CD4-positive, alpha-beta T cell treated with Interleukin-4 for 4 hours (primary cell): ENCODE measurements at places on chromosomes 6 and 20.
A peak's percentile ranks its signal among the peaks of the same experiment; 100 is the strongest.

GRCh38 chr6:107618672-107619071 is 128.8 kb downstream of the SOBP start:
- peak; percentile 25 for DNase-seq

DNA sequence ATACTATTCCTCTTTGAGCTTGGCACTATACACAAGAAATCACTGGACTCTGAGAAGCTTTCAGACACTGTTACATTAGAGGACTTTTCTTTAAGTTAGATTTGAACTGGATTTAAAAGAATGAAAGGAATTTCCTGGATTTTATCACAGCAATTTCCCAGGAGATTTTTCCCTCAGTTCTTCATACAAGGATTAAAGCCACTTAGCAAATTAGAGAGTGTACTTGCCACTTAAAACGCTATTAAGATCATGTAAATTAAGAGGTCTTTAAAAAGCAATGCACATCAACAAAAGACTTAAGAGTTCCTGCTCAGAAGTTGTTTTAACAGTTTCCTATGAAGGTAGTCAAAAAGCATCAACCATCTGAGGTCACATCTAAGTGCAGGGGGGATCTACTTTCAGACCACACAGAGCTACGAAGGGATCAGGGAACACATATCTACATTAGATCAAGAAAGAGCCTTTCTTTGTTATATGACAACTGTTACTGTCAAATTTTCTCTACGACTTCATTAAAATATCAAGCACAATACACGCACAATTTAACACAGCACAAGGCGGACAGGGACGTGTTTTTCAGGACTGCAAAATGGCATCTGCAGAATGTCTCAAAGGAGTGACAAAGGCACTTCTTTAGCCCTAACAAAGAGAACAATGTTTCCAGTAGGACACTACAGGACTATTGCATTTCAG is 65.8 kb downstream of the EPB41L2 start:
- no peak for DNase-seq

- DNase-seq, result peak; percentile 10
Observed at GRCh38 chr20:45138561-45139300, 14.5 kb upstream of the WFDC12 start.

- no peak for DNase-seq
Observed at GRCh38 chr6:138645976-138646640, 127.5 kb upstream of the CCDC28A start.

DNA sequence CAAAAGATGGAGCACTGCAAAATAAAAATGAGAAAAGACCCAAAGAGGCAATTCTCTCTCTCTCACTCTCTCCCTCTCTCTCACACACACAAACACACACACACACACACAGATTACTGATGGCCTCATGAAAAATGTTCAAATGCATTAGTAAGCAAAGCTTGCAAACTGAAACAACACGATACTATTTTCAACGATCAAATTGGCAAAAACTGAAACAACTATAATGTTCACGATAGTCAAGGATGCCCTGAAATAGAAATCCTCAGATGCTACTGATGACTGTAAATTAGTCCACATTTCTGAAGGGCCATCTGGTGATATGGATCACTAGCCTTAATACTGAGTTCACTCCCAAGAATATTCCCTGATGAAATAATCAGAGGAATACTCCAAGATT is 100.8 kb downstream of the TRERF1 start:
- no peak for DNase-seq

DNA sequence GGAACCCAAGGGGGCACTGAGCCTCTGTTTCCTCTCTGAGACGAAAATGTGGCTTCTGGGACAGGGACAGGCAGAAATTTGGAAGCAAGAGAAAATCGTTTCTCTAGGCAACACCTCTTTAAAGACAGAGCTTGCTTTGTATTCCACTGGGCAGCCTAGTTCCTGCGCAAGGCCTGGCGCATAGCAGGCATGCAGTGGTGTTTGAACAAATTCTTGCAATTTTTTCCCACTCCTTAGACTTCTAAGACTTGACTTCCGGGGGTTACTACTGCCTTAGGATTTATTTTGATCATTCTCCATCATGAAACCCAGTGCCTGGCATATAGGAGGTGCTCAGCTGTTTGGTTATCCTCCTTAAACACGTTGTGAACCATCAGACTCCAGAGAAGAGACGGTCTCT is 249.0 kb upstream of the KCNG1 start:
- no peak for DNase-seq

DNA sequence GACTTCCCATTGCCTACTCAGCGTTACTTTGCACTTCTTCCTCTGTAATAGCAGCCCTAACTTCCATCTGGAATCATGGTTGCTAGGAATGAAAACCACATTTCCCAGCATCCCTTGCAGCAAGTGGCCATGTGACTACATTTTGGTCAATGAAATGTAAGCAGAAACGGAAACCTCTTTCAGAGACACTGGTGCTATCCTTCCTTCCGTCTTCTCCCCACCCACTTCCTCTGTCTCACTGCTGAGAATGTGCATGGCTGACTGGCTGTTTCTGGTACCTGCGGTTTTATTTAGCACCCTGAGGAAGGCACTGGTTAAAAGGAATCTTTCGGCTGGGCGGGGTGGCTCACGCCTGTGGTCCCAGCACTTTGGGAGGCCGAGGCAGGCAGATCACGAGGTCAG is 107.4 kb downstream of the SCML4 start:
- DNase-seq, result peak; percentile 96

GRCh38 chr6:20188630-20189075 is 23.6 kb downstream of the MBOAT1 start:
- DNase-seq, result no peak

GRCh38 chr20:60752741-60753420 is 499.2 kb upstream of the CDH4 start:
- no peak for DNase-seq

DNA sequence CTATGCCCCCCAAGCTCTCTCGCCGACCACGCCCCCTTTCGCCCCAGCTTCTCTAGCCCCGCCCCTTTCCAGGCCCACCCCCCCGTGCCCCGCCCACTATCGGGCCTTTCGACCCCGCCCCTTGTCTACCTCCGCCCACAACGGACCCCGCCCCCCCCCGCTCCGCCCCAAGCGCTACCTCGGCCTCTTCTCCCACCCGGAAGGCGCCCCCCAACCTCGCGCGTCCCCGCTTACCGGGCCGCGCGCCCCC is 200 bp downstream of the ZBTB22 start:
- DNase-seq, result no peak

- DNase-seq, result no peak
Observed at GRCh38 chr20:48623906-48624265, 203.9 kb downstream of the PREX1 start.

GRCh38 chr6:170049641-170050561 is 241.0 kb downstream of the DLL1 start:
- no peak for DNase-seq
